GM19239 (cell line): ENCODE measurements at places on chromosomes 11 and 22.

GRCh38 chr22:40556641-40557040, 79.9 kb downstream of the MRTFA start:
- DNase-seq = no peak

- no peak for DNase-seq
These were observed 5.4 kb downstream of the RNF121 start for GRCh38 chr11:71934213-71934612.

GRCh38 chr11:134471087-134471715, 59.2 kb upstream of the B3GAT1 start:
- no peak for DNase-seq

GRCh38 chr22:39808081-39808480, 85.5 kb downstream of the ENTHD1 start:
- no peak for DNase-seq

- peak; percentile 56 for DNase-seq
These were observed at the start of gene GNAZ for GRCh38 chr22:23070418-23071229. GNAZ (plus strand) TSS chr22:23070519; CDS start chr22:23095696, 25,177 bp downstream.

GRCh38 chr11:1006762-1007161, 29.8 kb downstream of the MUC6 start:
- no peak for DNase-seq

DNA sequence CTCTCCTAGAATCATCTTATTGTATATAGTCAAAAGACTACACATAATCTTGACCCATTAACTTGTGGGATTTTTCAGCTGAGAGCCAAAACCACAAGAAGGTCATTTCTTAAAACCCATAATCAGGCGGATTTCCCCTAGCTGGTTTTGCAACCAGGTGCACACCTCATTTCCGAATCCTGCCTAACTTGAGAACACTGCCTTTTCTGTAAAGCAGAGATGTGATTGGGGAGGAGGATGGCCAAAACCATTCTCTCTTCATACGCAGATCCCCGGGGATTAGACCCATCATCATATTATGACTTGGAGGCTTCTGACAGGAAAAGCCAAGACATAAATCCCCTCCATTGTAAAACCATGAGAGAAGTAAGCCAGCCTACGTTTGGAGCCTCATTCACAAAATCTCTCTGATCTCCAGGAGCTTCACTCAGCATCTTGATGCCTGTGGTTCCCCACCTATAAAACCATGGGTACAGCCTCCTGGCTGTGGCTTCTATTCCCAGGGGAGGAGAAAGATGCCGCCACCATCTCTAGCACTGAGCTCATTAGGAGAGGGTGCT, 191.3 kb downstream of the KIF18A start:
- DNase-seq = peak; percentile 34

GRCh38 chr11:68832476-68833181, 9.1 kb downstream of the CPT1A start:
- DNase-seq = no peak

DNA sequence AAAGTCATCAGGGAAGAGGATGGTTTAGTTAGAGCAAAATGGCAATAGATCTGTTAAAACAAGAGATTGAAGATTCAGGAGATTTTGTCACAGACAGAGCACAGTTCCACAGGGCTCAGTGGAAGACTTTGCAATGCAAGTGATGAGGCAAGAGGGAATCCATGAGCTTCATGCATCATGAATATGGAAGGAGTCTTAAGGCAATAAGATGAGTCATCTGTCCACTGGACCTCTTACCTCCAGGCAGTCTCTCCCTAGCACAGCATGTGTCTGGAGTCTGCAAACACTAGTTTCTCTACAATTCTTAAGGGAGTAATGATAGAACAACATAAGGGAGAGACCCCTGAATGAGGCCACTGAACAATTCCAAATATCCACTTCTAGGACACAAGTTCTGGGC, 245.7 kb downstream of the NXPE2 start:
- no peak for DNase-seq

GRCh38 chr22:33785283-33785968, 134.8 kb downstream of the LARGE1 start:
- no peak for DNase-seq

DNA sequence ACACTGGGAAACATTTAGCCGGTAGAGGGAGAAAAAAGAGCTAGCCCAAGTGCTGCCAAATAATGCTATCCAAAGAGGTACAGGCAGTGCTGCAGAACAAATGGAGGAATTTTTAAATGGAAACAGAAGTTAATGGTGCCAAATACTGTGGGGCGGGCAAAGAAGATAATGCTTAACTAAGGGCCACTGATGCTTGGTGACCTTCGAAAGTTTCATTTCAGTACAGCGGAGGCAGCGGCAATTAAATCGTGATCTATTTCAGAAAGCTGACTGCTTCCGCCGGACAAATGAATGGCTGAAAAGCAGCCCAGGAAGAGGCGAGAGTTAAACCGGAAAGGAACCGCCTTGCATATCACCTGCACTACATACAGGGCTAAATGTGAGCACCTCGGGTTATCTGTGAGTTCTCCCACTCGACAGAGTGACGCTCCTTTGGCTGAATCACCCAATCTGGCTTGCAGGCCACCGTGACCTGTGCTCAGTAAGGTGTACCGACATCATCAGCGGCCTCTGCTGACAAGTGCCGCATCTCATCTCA, 42.1 kb downstream of the CADM1 start:
- DNase-seq = no peak

DNA sequence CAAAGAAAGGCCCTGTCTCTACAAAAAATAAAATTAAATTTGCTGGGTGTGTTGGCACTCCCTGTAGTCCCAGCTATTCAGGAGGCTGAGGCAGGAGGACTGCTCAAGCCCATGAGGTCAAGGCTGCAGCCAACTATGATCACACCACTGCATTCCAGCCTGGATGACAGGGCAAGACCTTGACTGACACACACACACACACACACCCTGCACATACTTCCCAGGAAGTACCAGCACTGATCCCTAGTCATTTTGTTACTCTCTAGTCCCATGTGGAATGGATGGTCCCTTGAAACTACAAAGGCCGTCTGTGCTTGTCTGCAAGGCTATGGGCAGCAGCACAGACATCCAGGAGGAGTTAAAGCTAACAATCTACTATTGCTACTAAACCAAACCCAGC, 59.7 kb upstream of the CYP2D6 start:
- DNase-seq = no peak

DNA sequence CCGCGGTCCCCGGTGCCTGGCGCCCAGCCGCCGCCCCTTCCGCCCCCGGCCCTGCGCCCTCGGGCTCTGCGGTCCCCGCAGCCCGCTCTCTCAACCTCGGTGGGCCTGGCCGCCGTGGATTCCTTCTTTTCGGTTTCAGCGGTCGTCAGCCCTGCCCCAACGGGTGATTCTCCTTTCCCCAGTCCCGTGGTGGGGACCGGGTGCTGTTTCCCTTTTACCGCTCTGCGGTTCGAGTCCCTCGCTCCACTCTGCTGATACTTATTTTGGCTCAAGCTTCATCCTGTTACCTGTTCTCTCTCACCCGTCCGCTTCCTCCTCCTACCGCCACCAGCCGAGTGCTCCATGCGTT, 494 bp downstream of the ZDHHC5 start:
- DNase-seq = no peak

GRCh38 chr11:77411137-77411707, 62.7 kb downstream of the PAK1 start:
- no peak for DNase-seq

GRCh38 chr11:119352857-119353260, 6.4 kb upstream of the MFRP start:
- no peak for DNase-seq

- no peak for DNase-seq
These were observed 87.1 kb downstream of the GRIK4 start for GRCh38 chr11:120598517-120599257.

GRCh38 chr22:17811119-17811518, 36.9 kb upstream of the BID start:
- DNase-seq = no peak

- DNase-seq = no peak
These were observed 34.3 kb downstream of the TSPAN18 start for GRCh38 chr11:44760917-44761550.

- no peak for DNase-seq
These were observed 22.8 kb downstream of the SYN3 start for GRCh38 chr22:33035272-33035863.

DNA sequence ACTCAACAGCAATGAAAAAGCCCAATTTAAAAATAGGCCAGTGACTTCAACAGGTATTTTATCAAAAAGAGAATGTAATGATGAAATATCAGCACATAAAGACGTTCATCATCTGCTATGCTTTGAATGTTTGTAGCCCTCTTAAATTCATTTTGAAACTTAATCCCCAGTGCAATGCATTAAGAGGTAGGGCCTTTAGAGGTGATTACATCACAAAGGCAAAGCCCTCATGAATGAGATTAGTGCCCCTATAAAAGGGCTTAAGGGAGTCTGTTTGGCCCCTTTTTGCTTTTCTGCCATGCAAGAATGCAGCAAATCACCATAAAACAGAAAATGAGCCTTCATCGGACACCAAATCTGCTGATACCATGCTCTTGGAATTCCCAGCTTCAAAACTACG, 637.0 kb downstream of the DLG2 start:
- DNase-seq = no peak

DNA sequence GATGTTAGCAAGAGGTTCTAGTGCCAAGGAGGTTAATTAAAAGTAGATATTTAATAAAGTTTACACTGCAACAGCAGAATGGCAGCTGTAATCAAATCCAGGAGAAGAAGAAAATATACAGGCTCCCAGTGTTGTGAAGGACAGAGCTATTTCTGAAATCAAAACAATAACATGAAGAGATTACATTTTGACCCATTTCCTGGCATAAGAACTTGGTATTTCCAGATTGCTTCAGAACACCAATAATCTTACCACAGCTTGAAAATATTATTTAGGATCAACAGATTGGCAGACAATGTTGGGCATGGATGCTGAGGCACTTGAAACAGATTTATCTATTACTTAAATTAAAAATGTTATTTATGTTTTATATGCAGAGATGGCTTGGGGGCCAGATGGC, 692.5 kb downstream of the KCNA4 start:
- DNase-seq = no peak

- DNase-seq = no peak
These were observed 489.5 kb upstream of the B3GAT1 start for GRCh38 chr11:134901542-134901941.

- DNase-seq = no peak
These were observed 2.3 kb upstream of the CRYBB3 start for GRCh38 chr22:25197340-25197739.

DNA sequence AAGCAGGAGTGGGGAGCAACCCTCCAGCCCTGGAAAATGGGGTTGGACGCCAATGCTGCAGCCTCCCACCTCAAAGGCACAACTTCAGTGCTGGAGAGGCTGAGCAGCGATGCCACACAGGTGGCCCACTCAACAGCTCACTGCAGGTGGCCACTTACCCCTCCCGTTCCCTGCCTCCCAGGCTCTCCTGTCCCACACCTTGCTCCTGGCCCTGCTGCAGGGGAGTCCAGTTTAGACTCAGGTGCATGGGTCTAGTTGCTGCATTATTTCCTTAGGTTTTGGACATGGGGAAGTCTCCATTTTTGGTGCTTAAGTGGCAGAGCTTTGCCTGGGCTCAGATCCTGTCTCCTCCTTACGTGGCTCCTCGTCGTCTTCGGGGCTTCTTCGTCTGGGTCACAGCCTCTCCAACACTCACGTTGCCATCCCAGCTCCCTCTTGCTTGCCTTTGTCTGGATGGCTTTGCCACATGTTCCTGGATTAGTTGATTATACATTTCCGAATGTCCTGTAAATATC, 898.3 kb downstream of the BRD1 start:
- no peak for DNase-seq

GRCh38 chr11:116445108-116446047, 327.4 kb downstream of the BUD13 start:
- DNase-seq = no peak

GRCh38 chr11:42473106-42473505, 838.7 kb upstream of the API5 start:
- no peak for DNase-seq

DNA sequence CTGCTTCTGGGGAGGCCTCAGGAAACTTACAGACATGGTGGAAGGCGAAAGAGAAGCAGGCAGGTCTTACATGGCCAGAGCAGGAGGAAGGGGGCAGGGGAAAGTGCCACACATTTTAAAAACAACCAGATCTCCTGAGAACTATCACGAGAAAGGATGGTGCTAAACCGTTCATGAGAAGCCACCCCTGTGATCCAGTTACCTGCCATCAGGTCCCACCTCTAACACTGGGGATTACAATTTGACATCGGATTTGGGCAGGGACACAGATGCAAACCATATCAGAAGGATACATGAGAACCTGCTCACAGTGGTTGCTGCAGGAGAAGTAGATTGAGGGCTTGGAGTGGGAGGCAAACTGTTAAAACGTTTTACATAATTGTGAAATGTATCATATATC, 152.2 kb downstream of the ADAMTS15 start:
- no peak for DNase-seq

- no peak for DNase-seq
These were observed 44.1 kb downstream of the RSF1 start for GRCh38 chr11:77776455-77776854.

DNA sequence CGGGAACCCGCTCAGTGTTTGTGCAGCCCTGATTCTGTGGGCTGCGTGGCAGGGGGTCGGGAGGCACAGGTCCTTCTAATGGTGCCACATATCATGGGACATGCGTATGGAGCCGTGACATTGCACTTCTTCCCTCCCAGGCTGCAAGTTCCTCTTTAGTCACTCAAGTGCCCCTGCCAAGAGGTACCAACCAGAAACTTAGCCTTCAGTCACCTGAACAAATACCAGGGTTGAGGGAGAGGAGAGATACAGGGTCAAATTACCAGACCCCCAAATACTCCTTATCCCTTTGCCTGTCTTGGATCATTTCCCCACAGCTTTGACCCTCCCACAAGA, 209.1 kb downstream of the BUD13 start:
- DNase-seq = no peak

- DNase-seq = no peak
These were observed 2074.4 kb upstream of the RAG2 start for GRCh38 chr11:38672445-38672844.

DNA sequence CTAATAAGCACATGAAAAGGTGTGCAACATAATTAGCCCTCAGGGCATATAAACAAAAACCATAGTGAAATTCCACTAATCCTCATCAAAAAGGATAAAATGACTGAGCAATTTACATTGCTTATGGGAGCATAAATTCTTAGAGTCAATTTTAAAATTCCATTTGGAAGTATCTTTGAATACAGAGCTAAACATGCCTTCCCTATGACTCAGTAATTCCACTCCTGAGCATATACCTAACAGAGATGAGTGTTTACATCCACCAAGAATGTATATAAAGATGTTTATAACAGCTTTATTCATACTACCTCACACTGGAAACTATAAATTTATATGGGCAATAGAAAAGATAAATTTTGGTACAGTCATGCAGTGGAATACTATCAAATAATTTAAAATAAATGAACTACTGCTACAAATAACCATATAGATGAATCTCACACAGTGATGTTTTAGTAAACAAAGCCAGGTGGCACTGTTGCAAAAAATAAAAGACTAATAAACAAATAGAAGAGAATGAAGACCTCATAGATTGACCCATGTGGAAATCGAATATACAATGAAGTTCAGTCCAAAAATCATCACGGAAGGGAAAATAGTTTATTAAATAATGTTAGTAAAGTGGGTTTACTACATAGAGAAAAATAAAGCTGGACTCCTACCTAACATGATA, 8.2 kb upstream of the OR2D2 start:
- no peak for DNase-seq

GRCh38 chr11:117960406-117960805, 25.8 kb upstream of the IL10RA start:
- no peak for DNase-seq

- no peak for DNase-seq
These were observed 100.0 kb upstream of the NNMT start for GRCh38 chr11:114195981-114196731.
